ENCODE measurements at places on chromosomes 7 and 10. TPM values are rescaled to one million over a fixed set of nuclear protein-coding genes. Genes with fewer than 3 reads are reported as not detected.

POLR1F gene
- total RNA-seq: 12.5 TPM

CYP2C8 gene
- not detected for total RNA-seq

ZNF467 gene
- 2.7 TPM for total RNA-seq

GDF2 gene
- not detected for total RNA-seq

PPP1R17 gene
- total RNA-seq: not detected
